ENCODE measurements at places on chromosomes 13 and 19. TPM values are rescaled to one million over a fixed set of nuclear protein-coding genes. Genes with fewer than 3 reads are reported as not detected.
A peak's percentile ranks its signal among the peaks of the same experiment; 100 is the strongest.

DNA sequence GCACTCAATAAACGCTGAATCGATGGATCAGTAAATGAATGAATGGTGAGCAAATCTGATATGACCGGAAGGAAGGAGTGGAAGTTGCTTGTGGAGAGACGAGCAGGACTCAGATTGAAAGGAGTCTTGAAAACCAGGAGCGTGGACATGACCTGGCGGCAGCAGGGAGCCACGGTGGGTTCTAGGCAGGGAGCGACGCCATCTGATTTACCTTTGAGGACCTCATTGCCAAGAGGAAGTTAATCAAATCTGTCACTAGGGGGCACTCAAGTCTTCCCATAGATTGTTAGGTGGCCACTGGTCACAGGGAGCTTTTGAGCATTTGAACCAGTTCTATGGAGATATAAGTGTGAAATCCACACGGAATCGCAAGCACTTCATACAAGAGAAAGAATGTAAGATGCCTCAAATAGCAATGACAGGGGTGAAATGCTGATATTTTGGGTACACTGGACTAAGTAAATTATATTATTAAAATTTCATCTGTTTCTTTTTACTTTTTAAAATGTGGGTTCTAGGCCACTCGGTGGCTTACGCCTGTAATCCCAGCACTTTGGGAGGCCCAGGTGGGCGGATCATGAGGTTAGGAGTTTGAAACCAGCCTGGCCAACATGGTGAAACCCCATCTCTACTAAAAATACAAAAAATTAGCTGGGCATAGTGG, 9.2 kb upstream of the FBN3 start:
- peaks cover 13% of the 10 kb centered on the region for H3K27me3 ChIP-seq
- H3K4me1 ChIP-seq: peaks cover 1% of the 10 kb centered on the region
- H3K4me3 ChIP-seq: no peak overlapping the region
- peak; percentile 63 for DNase-seq
- no peak overlapping the region for H3K27ac ChIP-seq

DNA sequence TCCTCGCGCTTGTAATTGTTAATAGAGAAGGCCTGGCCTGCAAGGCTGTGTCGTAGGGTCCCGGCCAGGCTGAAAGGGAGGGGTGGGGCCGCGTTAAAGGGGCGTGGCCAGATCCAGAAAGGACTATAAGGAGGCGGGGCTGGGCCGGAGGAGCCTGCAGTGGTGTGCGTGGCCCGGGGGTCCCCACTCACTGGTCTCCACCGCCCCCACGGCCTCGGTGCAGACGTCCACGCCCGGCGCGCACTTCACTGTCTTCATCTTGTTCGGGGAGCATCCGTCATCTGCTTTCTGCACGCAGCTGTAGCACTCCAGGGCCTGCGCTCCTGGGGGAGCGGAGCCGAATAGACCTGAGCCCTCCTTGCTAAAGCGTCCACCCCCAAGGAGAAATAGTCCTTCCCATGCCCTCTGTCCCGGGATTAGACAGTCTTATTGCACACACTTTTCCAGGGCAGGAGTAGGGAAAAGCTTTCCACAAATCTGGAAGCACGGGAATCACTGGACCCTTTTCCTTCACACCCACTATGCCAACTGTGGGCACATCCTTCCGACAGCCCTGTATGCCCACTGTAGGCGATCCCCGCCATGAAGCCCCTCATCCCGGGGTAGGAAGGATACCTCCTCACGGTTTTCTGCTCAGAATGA, 1.2 kb downstream of the LYPD3 start:
- no peaks in the 10 kb centered on the region for H3K36me3 ChIP-seq
- H3K27ac ChIP-seq: peak overlapping the region; percentile 86
- H3K27me3 ChIP-seq: no peaks in the 10 kb centered on the region
- H3K4me1 ChIP-seq: peaks cover 44% of the 10 kb centered on the region

- no peak overlapping the region for H3K4me3 ChIP-seq
- H3K27ac ChIP-seq: no peak overlapping the region
- no peaks in the 10 kb centered on the region for H3K4me1 ChIP-seq
- DNase-seq: no peak
These were observed 24.8 kb downstream of the ELAVL1 start for GRCh38 chr19:7980635-7981121.

- peak overlapping the region; percentile 24 for H3K4me3 ChIP-seq
- H3K4me1 ChIP-seq: peaks cover 9% of the 10 kb centered on the region
- no peak overlapping the region for H3K27ac ChIP-seq
- H3K27me3 ChIP-seq: no peaks in the 10 kb centered on the region
- H3K36me3 ChIP-seq: peaks cover 2% of the 10 kb centered on the region
These were observed 2.1 kb downstream of the ARID3A start for GRCh38 chr19:927780-928401.

DNA sequence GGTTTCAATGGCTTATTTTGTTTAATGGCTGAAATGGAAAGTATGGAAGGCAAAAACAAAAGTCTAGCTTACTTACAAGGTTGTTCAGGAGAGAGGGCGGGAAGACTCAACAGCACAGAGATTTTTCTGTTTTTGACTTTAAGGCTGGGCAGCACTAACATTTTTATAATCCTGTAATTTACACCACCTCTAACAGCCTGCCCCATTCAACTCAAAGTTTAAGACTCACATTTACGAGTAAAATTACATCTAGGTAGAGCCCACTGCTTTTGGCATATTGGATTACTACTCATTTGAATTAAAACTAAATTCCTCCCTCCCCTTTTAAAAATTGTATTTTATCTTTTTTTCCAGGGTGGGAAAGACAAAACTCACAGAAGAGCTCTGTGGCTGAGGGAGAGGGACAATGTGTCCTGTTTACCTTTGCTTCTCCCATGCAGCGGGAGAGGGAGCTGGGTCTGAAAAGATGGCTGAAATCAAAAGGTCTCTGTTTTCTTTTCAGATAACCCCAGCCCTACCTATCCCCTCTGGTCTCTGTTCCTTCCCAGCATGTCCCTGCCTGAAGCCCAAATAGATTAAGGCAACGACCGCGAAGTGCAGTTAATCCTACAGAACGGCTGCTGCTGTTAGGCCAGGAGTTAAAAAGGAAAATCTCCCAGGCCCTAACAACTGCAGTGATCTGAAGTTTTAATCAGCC, 6.6 kb downstream of the EFNB2 start:
- peaks cover 45% of the 10 kb centered on the region for H3K27me3 ChIP-seq
- H3K4me1 ChIP-seq: peaks cover 12% of the 10 kb centered on the region
- no peaks in the 10 kb centered on the region for H3K36me3 ChIP-seq

GRCh38 chr13:33303855-33304597, 18.5 kb upstream of the STARD13 start:
- peaks cover 15% of the 10 kb centered on the region for H3K27me3 ChIP-seq
- no peaks in the 10 kb centered on the region for H3K4me1 ChIP-seq
- H3K27ac ChIP-seq: no peak overlapping the region
- DNase-seq: no peak
- H3K36me3 ChIP-seq: no peaks in the 10 kb centered on the region

- H3K4me1 ChIP-seq: peaks cover 13% of the 10 kb centered on the region
- peak overlapping the region; percentile 5 for H3K4me3 ChIP-seq
- peaks cover 14% of the 10 kb centered on the region for H3K27me3 ChIP-seq
- H3K36me3 ChIP-seq: no peaks in the 10 kb centered on the region
- no peak for DNase-seq
- H3K27ac ChIP-seq: no peak overlapping the region
These were observed 2.0 kb upstream of the MEGF8 start for GRCh38 chr19:42323473-42323851.

GRCh38 chr19:40831502-40832430, 18.5 kb downstream of the CYP2A6 start:
- DNase-seq: no peak
- H3K4me3 ChIP-seq: no peak overlapping the region
- peaks cover 19% of the 10 kb centered on the region for H3K4me1 ChIP-seq
- H3K27me3 ChIP-seq: no peaks in the 10 kb centered on the region
- H3K27ac ChIP-seq: no peak overlapping the region
- H3K36me3 ChIP-seq: no peaks in the 10 kb centered on the region

DNA sequence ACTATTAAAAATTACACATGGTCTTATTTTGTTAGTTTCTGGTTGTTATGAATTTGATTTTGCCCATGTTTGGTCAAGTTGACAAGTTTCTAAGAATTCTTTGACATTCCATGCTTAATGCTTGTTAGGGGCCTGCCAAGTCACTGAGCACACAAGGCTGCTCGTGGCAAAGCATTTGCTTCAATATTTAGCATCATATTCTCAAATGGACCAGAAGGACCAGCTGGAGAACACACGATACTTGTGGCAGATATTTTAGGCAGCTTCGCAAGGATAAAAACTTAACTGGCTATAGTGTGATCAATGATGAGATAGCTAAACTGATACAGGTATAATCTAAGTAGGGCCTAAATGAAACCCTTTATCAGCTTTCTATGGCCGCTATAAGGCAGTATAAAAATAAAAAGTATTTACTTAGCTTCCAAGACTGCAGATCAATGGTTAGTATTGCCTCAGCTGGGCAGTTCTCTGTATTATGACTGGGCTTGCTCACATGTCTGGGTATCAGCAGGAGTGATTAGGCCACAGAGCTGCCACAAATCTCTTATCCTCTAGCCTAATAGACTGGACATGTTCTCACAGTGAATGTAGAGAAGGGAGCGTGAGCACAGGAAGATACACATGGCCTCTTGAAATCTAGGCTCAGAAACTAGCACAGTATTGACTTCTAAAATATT, 155.9 kb upstream of the SPRY2 start:
- peaks cover 2% of the 10 kb centered on the region for H3K27me3 ChIP-seq
- H3K36me3 ChIP-seq: no peaks in the 10 kb centered on the region
- no peak for DNase-seq
- H3K27ac ChIP-seq: no peak overlapping the region

- no peaks in the 10 kb centered on the region for H3K27me3 ChIP-seq
- H3K4me3 ChIP-seq: no peak overlapping the region
These were observed 60.9 kb downstream of the FRY start for GRCh38 chr13:32092496-32092895.

DNA sequence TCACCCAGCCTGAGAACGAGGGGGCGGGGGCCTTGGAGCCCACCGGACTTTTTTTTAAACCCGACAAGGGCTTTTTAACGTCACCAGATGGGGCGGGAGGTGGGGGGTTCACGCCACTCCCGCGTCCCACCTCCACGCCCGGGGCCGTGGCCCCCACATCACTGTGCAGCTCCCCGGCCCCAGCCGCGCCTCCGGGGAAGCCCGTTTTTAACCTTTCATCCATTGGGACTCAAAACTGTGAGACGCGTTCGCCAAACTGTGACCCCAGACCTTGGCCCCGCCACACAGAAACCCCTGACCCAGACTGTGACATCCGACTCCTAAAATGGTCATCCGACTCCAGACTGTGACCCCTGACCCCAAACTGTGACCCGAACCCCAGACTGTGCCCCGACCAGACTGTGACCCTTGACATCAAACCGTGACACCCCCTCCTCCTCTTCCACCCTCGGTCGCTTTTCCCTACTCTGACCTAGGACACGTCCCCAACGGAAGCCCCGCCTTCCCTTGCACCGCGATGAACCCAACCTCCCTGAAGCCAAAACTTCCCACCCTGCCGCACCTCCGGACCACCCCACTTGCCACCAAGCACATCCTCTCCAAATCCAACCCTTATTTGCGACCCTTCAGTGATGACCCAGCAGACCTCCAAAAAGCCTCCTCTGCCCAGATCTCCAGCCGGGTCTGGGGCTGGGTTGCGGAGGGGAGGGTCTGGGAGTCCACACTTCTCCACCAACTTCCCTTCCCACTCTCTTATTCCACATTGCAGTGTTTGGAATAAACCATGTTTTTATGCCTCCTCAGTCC, 1.5 kb upstream of the GRWD1 start:
- peaks cover 35% of the 10 kb centered on the region for H3K4me1 ChIP-seq
- H3K36me3 ChIP-seq: peaks cover 28% of the 10 kb centered on the region
- peak overlapping the region; percentile 90 for H3K4me3 ChIP-seq
- H3K27ac ChIP-seq: no peak overlapping the region
- H3K27me3 ChIP-seq: peaks cover 18% of the 10 kb centered on the region

DNA sequence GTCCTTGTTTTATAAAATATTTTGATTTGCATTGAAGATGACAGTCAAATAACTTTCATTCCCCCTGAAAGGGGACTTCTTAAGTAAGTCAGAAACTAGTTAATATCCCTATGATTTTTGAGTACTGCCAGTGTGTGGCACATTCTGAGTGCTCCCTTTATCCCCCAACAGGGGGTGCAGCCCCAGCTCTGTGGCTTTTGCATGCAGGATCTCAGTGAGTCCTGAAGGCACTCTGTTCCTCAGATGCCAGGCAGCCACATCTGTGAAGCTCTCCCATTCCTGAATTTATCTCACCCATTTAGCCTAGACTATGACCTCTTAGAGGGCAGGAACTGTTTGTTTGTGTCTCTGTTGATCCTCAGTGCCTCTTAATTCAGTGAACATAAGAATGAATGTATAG, 123.1 kb downstream of the CDK8 start:
- peak; percentile 8 for DNase-seq
- peaks cover 2% of the 10 kb centered on the region for H3K36me3 ChIP-seq
- no peaks in the 10 kb centered on the region for H3K27me3 ChIP-seq
- peaks cover 13% of the 10 kb centered on the region for H3K4me1 ChIP-seq
- no peak overlapping the region for H3K4me3 ChIP-seq

- peaks cover 41% of the 10 kb centered on the region for H3K27me3 ChIP-seq
- no peaks in the 10 kb centered on the region for H3K36me3 ChIP-seq
- no peaks in the 10 kb centered on the region for H3K4me1 ChIP-seq
- DNase-seq: no peak
- H3K4me3 ChIP-seq: no peak overlapping the region
These were observed 1.5 kb downstream of the FAM124A start for GRCh38 chr13:51223560-51224270.

GRCh38 chr19:2967972-2968371, 9.4 kb upstream of the TLE6 start:
- no peak for DNase-seq
- no peaks in the 10 kb centered on the region for H3K27me3 ChIP-seq
- H3K4me1 ChIP-seq: no peaks in the 10 kb centered on the region
- H3K4me3 ChIP-seq: no peak overlapping the region
- no peaks in the 10 kb centered on the region for H3K36me3 ChIP-seq

DNA sequence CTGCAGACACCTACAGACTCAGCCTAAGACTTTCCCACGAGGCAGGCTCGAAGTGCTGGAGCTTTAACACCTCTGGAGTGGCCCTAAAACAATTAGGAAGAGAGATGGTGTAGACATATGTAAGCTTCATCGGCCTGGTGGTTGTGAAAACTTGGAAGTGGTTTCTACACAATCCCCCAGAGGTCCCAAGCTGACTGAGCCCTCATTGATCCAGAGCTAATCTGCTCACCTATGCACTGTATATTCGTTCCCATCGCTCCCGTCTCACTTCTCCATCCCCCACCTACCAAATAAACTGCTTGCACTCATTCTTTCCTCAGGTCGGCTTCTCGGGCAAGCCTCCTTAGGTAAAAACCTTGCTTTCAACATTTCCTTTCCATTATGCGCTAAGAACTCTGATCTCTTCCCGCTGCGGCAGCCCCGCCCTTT, 767 bp upstream of the ZNF793 start:
- H3K4me1 ChIP-seq: no peaks in the 10 kb centered on the region
- peaks cover 52% of the 10 kb centered on the region for H3K36me3 ChIP-seq
- DNase-seq: no peak
- no peak overlapping the region for H3K4me3 ChIP-seq
- no peak overlapping the region for H3K27ac ChIP-seq
- H3K27me3 ChIP-seq: no peaks in the 10 kb centered on the region

GRCh38 chr13:90717451-90717936, 630.0 kb upstream of the MIR17HG start:
- H3K27me3 ChIP-seq: no peaks in the 10 kb centered on the region
- no peaks in the 10 kb centered on the region for H3K36me3 ChIP-seq
- H3K27ac ChIP-seq: no peak overlapping the region
- no peaks in the 10 kb centered on the region for H3K4me1 ChIP-seq
- DNase-seq: no peak
- H3K4me3 ChIP-seq: no peak overlapping the region

The ZNF665 gene
- 5.5 TPM for total RNA-seq

The MFSD12 gene
- total RNA-seq: 34.0 TPM

The B3GNT3 gene
- 0.17 TPM for total RNA-seq

The ADAMTSL5 gene
- total RNA-seq: 0.95 TPM

The PROZ gene
- not detected for total RNA-seq

The OR4F17 gene
- not detected for total RNA-seq

The NEK5 gene
- 0.10 TPM for total RNA-seq

The NCR1 gene
- total RNA-seq: not detected

The ZNF583 gene
- total RNA-seq: 0.55 TPM
